ENCODE measurements at places on chromosomes 7 and 10. TPM values are rescaled to one million over a fixed set of nuclear protein-coding genes. Genes with fewer than 3 reads are reported as not detected.

GRCh38 chr10:22219308-22219707 lies 1.5 kb upstream of the EBLN1 start:
- H3K27me3 ChIP-seq: no peaks in the 10 kb centered on the region
- H3K36me3 ChIP-seq: no peaks in the 10 kb centered on the region
- H3K4me1 ChIP-seq: no peaks in the 10 kb centered on the region
- DNase-seq: no peak
- no peak overlapping the region for H3K27ac ChIP-seq

DNA sequence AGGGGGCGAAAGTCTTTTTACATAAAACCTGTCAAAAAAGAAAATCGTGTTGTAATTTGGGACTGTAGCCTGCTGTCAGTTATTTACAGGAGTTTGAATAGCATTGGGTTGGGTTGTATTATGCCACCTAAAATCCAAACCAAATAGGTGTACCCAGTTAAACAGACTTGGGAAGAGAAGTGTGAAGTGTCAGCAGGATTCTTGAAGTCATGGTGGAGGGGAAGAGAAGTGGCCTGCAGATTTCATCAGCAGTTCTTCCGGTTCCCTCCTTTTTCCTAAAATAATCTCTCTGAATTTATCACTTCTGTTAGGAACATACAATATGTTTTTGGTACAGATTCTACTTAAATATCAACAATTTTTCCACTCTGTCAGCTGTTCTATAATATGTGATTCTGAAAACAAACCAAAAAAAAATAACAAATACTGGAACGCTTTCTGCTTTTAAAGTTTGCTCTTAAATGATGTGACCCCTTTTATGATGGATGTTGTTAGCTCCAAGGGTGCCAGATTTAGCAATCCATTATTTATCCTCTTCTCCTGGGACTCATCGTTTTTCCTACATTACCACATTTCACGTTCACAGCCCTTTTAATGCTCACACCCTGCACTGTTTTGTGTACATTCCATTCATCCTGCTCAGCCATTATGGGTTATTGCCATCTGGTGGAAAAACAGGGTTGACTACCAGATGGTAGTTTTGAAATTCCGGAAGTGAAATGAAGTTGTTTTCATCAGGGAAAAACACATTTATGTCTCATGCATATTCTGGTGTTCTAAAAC lies 18.7 kb upstream of the ARHGAP12 start:
- no peak for DNase-seq
- H3K27ac ChIP-seq: peak overlapping the region; percentile 49
- no peak overlapping the region for H3K4me3 ChIP-seq
- H3K27me3 ChIP-seq: no peaks in the 10 kb centered on the region
- peaks cover 10% of the 10 kb centered on the region for H3K4me1 ChIP-seq

DNA sequence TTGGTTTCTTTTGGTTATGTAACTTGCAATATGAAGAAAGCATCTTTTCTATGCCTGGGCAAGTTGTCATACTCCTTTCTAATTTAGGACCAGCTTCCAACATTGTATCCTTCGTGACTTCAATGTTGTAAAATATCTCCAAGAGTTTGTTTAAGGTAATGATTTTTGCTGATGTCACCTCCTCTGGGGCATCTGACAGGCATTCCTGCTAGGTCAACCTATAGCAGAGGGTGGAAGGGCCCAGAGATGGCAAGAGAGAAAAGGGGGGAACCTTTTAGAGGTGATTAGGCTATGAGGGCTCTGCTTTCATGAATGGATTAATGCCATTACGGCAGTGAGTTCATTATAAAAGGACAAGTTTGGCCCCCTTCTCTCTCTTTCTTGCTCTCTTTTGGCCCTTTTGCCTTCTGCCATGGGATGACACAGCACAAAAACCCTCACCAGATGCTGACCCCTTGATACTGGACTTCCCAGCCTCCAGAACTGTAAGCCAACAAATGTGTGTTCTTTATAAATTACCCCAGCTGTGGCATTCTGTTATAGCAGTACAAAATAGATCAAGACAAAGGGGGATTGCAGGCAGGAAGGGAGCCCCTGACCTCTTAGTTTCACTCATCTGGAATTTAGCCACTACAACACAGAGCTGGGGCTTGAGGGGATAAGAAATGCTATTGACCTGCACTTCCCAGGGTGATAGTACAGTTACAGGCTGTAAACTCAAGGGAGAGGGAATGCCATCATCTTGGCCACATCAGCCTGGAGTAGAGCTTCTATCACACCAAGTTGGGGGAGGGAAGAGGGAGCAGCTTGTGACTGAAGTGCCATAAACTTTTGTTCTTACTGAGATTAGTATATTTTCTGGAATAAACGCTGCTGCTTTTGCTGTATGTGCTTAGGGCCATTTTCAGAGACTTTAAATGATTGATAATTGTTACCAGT lies 195.9 kb downstream of the CFTR start:
- no peaks in the 10 kb centered on the region for H3K36me3 ChIP-seq
- DNase-seq: no peak
- H3K27me3 ChIP-seq: no peaks in the 10 kb centered on the region

DNA sequence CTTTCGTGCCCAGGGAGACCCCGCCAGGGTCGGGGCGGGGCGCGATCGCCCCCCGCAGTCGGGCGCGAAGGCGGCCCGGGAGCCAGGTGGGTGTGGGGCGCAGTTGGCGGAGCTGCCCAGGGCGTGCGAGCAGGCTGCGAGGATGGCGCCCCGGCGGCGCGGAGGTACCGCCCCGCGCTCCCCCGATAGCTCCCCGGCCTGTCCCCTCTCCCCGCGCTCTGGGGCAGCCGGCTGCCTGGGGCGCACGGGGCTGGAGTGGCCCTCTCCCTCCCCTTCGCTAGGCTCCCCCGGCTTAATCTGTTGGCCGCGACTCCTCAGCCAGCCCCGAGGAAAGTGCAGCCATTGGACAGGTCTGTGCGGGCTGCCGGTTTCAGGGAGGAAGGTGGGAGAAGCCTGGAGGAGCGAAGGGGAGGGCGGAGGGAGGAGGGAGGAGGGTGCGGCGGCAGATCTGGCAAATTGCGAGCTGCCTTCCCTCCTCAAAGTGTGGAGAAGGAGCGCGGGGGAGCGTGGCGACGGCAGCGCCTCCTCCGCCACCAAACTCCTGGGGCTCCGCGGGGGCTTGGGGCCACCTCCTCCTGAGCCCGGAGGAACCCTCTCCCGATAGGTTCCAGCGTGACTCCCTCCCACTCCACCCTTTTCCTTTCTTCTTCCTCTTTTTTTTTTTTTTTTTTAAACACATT lies 361 bp upstream of the PLXDC2 start:
- peak overlapping the region; percentile 81 for H3K4me3 ChIP-seq
- H3K27ac ChIP-seq: peak overlapping the region; percentile 89
- no peaks in the 10 kb centered on the region for H3K27me3 ChIP-seq
- no peaks in the 10 kb centered on the region for H3K36me3 ChIP-seq
- peak; percentile 68 for DNase-seq
- H3K4me1 ChIP-seq: no peaks in the 10 kb centered on the region

DNA sequence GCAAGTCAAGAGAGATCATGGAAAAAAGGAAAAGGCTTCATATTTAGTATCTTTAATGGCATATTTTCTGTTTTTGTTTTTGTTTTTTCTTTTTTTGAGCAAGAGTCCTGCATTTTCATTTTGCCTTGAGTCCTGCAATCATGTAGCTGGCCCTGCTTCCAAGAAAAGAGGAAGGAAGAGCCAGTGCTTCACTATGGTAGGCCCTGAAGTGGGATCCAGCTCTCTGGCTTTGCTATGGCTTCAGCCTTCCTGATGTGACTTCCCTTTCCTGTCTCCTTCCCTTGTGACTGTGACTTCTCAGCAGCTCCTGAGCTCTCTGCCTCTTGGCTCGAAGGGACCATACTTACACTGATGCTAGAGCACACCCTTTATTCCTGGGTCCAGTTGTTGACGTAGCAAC lies 512.3 kb downstream of the INHBA start:
- H3K4me1 ChIP-seq: no peaks in the 10 kb centered on the region
- H3K27ac ChIP-seq: no peak overlapping the region
- no peaks in the 10 kb centered on the region for H3K36me3 ChIP-seq
- H3K27me3 ChIP-seq: no peaks in the 10 kb centered on the region
- DNase-seq: no peak

Gene ZNF479
- total RNA-seq: not detected

Gene MLXIPL
- 11.3 TPM for total RNA-seq

Gene CYP2E1
- not detected for total RNA-seq

All from upper lobe of left lung (tissue), 6 donors.